ENCODE measurements at places on chromosomes 6 and 20.
A peak's percentile ranks its signal among the peaks of the same experiment; 100 is the strongest.

DNA sequence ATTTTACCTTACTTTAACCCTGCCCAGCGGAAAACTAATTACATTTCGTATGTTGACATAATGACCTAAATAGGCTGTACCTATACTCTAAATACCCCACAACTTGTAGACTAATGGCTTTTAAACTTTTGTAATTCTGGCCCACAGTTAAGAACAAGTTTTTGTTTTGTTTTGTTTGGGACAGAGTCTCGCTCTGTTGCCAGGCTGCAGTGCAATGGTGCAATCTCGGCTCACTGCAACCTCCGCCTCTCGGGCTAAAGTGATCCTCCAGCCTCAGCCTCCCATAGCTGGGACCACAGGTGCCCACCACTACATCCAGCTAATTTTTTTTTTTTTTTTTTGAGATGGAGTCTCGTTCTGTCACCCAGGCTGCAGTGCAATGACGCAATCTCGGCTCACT lies 5.7 kb upstream of the SASH1 start:
- DNase-seq: no peak

DNA sequence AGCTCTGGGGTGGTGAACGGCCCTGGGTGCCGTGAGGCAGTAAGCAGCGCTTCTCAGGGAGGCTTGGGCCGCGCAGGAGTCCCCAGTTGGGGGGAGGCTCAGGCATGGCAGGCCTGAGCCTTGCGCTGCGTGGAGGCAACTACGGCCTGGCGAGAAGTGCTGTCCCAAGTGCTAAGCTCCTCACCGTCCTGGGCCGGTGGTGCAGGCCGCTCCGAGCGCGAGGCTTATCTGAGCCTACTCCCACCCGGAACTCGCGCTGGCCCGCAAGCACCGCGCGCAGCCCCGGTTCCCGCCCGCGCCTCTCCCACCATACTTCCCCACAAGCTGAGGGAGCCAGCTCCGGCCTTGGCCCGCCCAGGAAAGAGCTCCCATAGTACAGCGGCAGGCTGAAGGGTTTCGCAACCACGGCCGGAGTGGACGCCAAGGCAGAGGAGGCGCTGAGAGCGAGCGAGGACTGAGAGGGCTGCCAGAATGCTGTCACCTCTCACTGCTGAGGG lies 1.8 kb upstream of the WRNIP1 start:
- no peak for DNase-seq

- no peak for DNase-seq
Observed at GRCh38 chr20:14830466-14830865, 493.1 kb upstream of the FLRT3 start.

- no peak for DNase-seq
Observed at GRCh38 chr6:169048185-169048864, 205.3 kb downstream of the THBS2 start.

- DNase-seq: no peak
Observed at GRCh38 chr6:117265410-117266256, at the start of gene VGLL2. Gene VGLL2, plus strand, starts transcription at chr6:117265558. Its CDS starts 206 bp downstream, at chr6:117265764.

- DNase-seq: no peak
Observed at GRCh38 chr6:56992036-56992435, 37.1 kb downstream of the BEND6 start.

- DNase-seq: no peak
Observed at GRCh38 chr20:55456316-55456940, 548.9 kb downstream of the CBLN4 start.

DNA sequence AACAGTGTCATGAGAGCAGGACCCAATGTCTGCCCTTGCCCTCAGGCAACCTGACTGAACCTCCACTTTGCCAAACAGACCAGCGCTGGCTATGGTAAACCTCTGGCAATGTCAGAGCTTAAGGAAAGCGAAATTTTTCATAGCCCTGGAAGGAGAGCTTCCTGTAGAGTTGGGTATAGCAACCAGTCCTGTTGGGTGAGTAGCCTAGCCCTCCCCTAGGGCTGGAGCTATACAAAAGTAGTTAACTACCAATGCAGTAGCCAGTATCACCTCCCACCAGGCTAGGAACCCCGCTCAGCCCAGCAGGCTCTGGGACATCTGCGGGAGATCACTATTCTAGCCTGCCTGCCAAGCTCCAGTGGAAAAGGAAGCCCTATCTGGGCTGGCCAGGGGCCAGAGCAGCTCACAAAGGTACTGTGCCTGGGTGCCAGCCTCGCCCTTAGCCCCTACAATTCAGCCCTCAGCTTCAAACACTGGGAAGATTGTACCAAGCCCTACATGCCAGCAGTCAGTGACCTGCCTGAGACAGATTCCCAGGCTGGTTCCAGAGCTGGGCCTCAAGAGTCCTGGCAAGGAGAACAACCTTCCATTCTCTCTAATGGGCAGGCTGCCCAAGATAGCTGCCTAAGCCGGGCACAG lies 7.9 kb downstream of the WFDC3 start:
- no peak for DNase-seq

GRCh38 chr20:62935968-62936585 lies 1.9 kb upstream of the GID8 start:
- DNase-seq: no peak

DNA sequence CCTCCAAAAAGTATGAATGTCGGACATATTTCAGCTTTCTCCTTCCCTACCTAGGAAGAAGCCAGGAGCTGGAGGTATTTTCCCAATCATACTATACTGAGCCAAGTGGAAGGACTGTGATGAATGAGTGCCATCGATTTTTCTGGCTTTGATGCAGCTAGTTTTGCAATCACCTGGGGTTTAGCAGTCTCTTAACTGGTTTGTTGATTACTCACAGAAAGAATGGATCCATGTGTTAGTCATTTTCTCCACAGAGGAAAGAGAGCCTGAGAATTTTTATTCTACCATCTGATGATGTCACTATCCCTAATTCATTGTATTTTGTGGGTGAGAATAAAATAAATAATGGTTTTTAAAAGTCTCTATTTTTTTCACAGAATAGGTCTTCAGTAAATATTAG lies 282.9 kb upstream of the RNF217 start:
- DNase-seq: no peak

DNA sequence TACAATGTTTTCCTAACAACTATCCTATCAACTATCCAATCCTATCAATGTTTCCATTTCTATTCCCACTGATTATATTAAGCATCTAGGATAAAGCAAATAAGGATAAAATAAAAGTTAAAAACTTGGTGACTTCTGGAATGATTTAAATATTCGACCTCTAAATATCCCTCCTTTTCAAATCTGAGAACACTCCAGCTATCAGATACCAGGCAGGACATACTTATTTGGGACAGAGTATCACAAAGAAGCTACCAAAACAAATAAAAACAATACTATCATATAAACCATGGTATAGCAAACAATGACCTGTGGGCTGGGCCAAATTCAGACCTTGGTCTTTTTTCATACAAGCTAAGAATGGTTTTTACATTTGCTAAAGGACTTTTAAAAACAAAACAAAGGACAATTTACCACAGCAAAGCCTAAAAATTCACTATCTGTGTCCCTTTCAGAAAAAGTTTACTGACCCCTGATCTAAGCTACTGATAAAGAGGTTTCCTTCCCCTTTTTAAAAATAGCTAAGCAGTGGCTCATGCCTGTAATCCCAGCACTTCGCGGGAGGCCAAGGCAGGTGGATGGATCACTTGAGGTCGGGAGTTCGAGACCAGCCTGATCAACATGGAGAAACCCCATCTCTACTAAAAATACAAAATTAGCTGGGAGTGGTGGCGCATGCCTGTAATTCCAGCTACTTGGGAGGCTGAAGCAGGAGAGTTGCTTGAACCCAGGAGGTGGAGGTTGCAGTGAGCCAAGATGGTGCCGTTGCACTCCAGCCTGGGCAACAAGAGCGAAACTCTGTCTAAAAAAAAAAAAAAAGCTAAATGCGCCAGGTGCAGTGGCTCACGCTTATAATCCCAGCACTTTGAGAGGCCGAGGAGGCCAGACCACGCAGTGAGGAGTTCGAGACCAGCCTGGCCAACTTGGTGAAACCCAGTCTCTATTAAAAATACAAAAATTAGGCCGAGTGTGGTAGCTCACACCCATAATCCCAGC lies 6.0 kb downstream of the NUP153 start:
- DNase-seq: no peak

- no peak for DNase-seq
Observed at GRCh38 chr20:2446845-2447244, 23.7 kb downstream of the SNRPB start.

DNA sequence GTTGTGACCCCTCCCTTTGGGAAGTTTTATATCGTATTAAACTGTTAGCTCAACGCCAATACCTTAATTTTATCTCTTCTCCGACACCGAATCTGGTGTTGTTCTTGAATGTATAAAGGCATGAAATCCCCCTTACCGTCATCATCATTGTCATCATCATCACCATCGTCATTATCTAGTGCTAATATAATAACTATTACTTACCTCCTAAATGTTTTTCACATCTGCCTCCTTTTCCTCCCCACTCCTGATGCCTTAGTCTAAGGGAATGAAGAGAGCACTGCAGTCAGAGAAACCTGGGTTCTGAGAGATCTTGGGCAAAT lies 677 bp upstream of the ZBTB24 start:
- DNase-seq: peak; percentile 46

DNA sequence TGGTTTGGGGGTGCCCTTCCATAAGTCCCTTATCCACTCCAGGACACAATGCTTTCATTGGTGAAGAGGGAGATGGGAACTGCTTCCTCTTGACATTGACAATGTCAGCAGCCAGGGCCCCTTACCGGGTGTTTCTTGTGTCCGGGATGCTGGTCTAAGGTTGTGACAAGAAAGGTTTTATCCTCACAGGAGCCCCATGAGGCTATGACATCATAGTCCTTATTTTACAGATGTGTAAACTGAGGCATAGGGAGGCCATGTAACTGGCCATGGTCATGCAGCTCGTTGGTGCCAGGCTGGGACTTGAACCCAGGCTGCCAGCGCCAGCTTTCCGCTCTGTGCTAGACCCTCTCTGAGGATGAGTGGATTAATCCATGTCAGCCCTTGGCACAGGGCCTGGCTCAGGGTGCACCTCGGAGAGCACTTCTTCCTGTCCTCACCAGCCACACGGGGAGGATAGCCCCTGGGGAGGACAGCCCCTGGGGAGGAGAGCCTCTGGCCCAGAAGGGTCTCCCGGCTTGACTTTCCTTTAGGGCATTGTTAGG lies 157.3 kb downstream of the SYCP2 start:
- DNase-seq: no peak

GRCh38 chr6:32947552-32948465 lies 5.1 kb downstream of the HLA-DMA start:
- DNase-seq: peak; percentile 11

DNA sequence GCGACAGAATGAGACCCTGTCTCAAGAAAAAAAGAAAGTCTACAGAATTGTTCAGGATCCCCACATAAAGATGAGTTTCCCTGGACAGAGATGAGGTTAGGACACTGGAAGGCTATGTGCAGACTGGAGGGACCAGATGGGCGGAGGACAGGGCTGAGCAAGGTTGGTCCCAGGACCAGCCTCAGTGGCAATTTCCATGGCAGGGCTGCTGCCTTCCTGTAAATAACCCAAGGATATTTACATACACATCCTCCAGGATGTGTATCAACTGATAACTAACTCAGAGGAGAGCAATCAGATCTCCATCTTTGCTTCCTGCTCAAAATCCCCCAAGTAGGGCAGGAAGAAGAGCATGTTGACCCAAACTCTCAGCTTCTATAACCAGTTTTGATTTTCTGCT lies 58.8 kb downstream of the RSPH3 start:
- no peak for DNase-seq

GRCh38 chr6:27205375-27206278 lies 41.9 kb upstream of the PRSS16 start:
- no peak for DNase-seq

DNA sequence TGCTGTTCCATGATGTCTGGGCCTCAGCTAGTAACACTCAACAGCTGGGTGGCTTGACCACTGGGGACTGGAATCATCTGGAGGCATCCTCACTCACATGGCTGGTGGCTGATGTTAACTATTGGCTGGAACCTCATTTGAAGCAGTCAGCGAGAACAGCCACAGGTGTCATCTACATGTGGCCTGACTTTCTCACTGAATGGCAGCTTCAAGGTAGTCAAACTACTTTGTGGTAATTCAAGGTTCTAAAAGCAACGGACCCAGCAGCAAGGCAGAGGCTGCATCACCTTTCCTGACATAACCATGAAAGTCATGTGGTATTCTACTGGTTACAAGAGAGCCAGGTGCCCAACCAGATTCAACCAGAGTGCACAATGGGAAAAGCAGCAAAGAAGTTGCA lies 115.9 kb upstream of the DST start:
- no peak for DNase-seq

DNA sequence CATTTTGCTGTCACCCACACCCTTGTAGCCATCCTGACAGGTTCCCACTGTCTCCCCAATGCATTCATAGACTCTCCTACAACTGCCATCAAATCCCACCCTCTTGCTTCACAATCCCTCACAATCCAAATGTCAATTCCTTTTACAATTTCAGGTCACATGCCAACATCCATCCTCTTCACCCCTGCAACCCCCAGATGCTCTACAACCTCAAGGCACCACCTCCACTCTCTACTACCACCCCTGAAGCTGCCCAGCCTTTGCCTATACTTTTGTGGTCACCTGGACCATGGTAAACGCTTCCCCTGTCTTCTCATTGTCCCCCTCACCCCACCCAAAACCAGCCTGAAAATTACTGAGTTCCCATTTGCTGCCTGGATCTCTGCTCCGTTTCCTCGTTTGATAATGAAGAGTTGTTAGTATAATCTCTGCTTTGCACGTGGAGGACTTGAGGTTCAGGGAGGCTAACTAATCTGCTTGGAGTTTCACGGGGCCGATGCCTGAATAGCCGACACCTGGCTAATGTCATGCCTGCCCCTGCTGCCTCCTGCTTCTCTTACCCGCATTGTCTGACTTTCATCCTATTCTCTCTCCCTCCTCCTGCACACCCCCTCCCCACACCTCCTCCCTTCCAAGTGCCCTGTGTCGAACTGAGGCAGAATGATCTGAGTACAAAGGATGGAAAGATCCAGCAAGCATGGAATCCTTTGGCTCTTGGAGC lies 82.4 kb upstream of the TOX2 start:
- no peak for DNase-seq

- no peak for DNase-seq
Observed at GRCh38 chr6:57305107-57305506, 12.3 kb upstream of the PRIM2 start.

GRCh38 chr6:128259029-128259724 lies 261.2 kb downstream of the PTPRK start:
- DNase-seq: no peak

- no peak for DNase-seq
Observed at GRCh38 chr6:11791354-11792107, 12.9 kb upstream of the ADTRP start.

DNA sequence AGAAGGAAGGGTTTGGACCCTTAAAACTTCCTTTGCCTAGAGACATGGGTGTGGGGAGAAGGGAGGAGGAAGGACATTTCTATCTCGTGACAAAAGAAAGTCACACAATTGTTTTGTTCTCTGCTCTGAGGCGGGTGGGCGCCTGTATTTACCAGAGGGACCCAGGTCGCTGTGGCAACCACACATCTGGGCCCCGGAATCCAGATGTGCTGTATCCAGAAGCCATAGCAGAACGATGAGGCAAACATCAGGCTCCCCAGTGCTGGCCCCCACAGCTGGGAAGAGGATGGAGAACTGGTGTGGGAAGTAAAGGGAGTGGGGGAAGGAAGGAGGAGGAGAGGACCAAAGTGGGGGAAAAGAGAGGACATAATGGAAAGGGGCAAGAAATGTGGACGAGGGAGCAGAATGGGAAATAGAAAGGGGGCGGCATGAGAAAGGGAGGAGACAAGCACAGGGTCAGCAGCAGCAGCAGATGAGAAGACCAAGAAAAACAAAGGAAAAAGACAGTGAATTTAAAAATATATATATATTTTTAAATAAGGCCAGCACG lies 3.4 kb upstream of the TNXB start:
- no peak for DNase-seq

- no peak for DNase-seq
Observed at GRCh38 chr6:27471365-27472115, 1.4 kb downstream of the ZNF184 start.

- DNase-seq: no peak
Observed at GRCh38 chr20:45630371-45630770, 713 bp downstream of the WFDC9 start.

All from NCI-H1694 treated with DMSO at 0.1 percent for 48 hours (cell line).